Osteoblast (primary cell): ENCODE measurements at places on chromosomes 4 and X. TPM values are rescaled to one million over a fixed set of nuclear protein-coding genes. Genes with fewer than 3 reads are reported as not detected.

GRCh38 chr4:139144161-139144859 lies 32.7 kb downstream of the ELF2 start:
- peak; percentile 19 for DNase-seq

DNA sequence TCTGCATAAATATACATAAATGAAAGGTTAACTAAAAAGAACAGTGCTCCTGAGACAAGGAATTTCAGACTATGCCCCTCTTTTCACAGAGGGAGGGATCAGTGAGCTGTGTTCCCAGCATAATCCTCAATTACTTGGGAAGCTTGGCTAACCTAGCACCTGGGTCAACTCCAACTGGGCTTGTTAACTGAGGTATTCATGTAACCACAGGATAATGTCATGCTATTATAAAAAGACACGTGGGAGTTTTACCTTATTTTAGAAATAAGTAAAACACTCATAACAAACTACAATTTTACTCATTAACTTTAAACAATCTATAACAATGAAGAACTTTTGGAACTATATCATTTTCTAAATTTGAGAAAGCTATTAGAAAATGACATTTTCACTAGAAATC lies 48.6 kb downstream of the RPGR start:
- DNase-seq = no peak

IL1RAPL1 gene
- total RNA-seq = under 0.01 and 0.29 TPM in 2 replicates

DNA sequence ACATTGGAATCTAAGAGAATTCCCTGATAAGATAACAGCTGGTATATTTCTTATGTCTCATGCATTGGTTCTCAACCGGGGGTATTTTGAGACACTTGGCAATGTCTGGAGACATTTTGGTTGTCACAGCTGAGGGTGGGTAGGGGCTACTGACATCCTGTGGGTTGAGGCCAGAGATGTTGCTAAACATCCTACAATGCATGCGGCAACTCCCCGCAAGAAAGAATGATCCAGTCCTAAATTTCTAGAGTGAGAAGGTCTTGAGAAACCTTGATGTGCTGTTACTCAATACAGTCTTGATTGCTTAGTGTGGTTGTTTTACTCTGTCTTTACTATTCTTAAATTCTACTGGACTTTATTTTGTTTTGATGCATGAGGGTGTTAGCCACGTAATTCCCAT lies 287.2 kb downstream of the FRMPD4 start:
- no peak for DNase-seq

POF1B gene
- not detected in 2 replicates for total RNA-seq

GRCh38 chr4:139300431-139301112 lies 733 bp upstream of the NAA15 start:
- peak; percentile 81 for DNase-seq

DNA sequence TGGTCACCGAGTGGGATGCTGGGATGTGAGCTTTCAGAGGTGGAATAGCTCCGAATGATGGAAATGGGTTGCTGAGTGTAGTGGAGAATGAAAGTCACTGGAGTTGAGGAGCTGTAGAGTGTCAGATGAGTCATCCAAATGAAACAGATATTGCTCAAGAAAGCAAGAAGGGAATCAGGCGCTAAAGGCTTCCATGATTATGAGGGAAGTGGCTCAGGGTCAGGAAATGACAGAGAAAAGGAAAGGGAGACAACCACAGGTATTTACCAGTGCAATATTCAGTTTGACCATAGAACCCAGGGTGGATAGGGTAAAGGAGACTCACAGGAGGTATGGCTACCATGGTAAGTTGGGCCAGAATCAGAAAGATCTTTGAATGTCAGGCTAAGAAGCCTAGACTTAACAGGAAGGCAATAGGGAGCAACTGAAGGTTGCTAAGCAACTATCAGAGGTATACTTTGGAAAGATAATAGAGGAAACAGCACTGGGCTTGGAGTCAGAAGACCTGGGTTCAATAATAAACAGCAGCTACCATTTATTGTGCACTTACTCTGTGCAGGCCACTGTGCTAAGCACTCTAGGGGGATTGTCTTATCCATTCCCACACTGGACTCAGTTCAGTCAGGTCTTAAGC lies 11.7 kb downstream of the LAS1L start:
- no peak for DNase-seq

GRCh38 chr4:721261-722168 lies 15.9 kb downstream of the PCGF3 start:
- peak; percentile 86 for DNase-seq

DNA sequence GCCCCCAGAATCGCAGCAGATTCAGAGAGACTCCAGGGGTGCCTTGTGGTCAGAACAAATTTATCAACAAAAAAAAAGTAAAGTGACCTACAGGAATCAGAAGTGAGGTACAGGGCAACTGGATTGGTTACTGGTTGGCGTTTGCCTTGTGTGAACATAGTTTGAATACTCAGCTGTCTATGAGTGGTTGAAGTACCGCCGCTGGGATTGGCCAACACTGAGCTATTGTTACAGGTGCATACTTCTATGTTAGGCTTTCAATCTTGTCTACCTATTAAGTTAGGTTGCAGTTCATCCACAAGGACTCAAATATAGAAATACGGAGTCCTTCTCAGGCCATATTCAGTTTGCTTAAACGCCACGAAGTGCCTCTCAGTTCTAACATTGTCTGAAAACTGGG lies 993.5 kb upstream of the PRKX start:
- no peak for DNase-seq
